ENCODE measurements at places on chromosomes 3 and 15.

DNA sequence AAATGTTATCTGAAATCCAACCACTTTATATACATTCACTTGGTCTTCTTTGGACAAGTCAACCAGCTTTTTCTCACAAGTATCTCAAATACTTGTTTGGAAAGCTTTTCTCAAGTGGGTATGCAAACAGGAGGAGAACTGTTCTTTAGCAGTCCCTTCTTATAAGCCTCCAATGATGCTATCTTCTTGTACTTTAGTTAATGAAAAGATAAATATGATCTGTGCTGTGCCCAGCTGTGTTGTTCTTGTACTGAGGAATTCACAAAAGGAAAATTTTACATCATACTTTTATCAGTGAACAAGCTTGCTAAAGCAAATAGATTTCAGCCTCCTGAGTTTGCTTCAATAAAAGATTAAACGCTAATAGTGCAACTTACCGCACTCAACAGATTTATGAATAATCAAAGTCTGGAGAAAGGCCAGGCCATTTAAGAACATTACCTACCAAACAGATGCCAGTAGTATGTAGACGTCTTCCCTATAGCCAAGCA lies 395.2 kb downstream of the MECOM start:
- no peak for DNase-seq

GRCh38 chr3:114850898-114851297 lies 296.2 kb downstream of the ZBTB20 start:
- DNase-seq: no peak

DNA sequence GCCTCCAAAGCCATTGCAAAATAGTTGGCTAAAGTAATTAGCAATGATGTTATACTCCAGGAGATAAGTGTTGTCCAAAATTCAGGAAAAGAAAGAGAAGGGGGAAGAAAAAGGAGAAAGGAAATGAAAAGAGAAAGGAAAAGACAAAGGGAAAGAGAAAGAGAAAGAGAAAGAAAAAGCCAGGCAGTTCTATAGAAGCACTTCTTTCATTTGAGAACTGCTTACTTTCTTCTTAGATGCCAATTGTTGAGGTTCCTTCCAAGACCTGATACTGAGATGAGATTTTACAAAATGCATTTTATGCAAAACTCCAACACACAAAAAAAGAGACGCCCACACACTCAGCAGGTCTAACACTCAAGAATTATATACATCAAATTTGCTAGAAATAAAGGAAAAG lies 298.4 kb downstream of the KCNH8 start:
- no peak for DNase-seq

DNA sequence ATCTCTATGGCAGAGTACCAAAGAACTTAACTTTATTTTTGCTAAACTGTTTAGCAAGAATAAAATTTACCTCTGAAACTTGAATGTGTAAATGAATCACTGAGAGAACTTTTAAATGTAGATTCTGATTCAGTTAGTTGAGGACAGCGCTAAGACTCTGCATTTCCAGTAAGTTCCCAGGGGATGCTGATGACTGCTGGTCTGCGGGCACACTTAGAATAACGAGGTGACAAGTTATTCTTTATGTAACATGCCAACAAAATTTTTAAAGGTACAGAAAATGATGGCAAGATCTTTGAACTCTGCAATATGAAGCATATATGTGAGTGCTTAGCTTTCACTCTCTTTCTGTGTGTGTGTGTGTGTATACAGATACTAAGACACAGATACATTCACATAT lies 56.4 kb downstream of the TGFBR2 start:
- no peak for DNase-seq

GRCh38 chr3:11465744-11466616 lies 177.7 kb downstream of the VGLL4 start:
- no peak for DNase-seq

- DNase-seq: no peak
These were observed 21.8 kb downstream of the EMC7 start for GRCh38 chr15:34079904-34080303.

Data from neural crest cell (in vitro differentiated cells).